ENCODE measurements at places on chromosomes 5 and 9.

GRCh38 chr9:134461426-134461982 is 135.2 kb downstream of the RXRA start:
- DNase-seq, result no peak

DNA sequence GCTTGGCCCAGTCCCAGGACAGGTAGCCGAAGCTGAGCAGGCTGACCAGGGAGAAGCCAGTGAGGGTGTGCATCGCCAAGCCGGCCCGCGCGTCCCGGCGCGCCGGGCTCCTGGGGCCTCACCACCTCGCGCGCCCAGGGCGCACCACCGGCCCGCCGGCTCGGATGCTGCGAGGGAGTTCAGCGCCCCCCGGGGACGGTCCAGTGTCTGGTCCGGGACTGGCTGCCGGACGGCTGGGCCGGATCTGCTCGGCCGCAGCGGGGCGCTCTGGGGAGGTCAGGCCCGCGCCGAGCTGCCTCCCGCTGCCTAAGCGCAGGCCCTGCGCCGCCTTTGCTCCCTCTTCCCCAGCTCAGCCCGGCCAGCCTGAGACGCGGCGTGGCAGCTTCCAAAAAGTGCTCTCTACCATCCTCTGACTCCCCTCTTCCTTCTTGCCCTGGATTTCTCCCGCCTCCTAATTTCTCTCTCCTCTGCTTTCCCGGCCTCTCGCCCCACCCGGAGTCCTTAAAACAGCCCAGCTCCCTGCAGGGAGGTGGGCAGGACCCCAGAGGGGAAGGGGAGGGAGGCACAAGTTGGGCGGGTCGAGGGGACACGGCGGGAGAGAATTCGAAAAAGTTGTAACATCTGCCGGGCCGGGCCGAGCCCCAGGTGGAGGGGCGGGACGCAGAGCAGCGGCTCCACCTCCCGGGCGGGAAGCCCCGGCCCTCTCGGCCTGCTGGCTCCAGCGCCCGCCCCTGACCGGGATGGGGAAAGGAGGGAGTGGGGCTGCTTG is at the start of gene ARSI:
Gene ARSI (minus strand): TSS at position 605 of the 769 bp plus-strand sequence. CDS start 532 bp downstream, at position 73.
- DNase-seq, result no peak

- no peak for DNase-seq
These were observed 73.9 kb downstream of the KLF9 start for GRCh38 chr9:70340572-70340971.

- DNase-seq, result no peak
These were observed 127.1 kb downstream of the TRIO start for GRCh38 chr5:14270209-14270702.

GRCh38 chr9:121122246-121123032 is 47.7 kb downstream of the CNTRL start:
- no peak for DNase-seq

DNA sequence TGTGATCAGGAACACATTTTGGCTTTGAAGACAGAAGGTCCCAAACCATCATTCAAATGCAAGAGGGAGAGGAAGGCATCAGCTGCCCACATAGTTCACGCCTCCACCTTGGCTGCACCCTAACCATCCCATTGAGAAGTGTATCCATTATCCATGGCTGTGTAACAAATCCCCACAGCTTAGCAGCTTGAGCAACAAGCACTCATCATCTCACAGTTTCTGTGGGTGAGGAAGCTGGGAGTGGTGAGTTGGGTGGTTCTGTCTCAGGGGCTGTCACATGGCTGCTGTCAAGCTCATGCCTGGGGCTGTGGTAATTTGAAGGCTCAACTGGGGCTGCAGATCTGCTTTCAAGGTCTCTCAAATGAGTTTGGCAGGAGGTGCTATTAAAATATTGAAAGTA is 23.0 kb upstream of the CEP72 start:
- peak; percentile 12 for DNase-seq

- no peak for DNase-seq
These were observed 161.7 kb upstream of the STK32A start for GRCh38 chr5:147073098-147073497.

DNA sequence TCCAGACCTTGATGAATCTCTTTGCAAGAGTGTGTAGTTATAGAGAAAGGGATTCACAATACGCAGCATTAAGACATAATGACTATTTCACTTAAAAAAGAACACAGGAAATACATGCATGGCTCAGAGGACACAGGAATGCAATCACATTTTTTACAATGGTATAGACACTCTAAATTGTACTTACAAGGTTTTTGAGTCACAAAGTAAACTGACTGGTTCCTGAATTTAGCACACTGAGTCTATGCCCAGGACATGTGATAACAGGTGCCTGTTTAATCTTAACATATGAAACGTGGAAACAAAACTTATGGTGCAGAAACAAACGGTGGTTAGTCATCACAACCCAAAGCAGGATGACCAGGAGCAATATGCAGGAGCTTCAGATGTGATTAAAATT is 6.7 kb downstream of the EPB41L4A start:
- DNase-seq, result no peak

- DNase-seq, result peak; percentile 81
These were observed 4.8 kb upstream of the SARDH start for GRCh38 chr9:133742849-133743444.

DNA sequence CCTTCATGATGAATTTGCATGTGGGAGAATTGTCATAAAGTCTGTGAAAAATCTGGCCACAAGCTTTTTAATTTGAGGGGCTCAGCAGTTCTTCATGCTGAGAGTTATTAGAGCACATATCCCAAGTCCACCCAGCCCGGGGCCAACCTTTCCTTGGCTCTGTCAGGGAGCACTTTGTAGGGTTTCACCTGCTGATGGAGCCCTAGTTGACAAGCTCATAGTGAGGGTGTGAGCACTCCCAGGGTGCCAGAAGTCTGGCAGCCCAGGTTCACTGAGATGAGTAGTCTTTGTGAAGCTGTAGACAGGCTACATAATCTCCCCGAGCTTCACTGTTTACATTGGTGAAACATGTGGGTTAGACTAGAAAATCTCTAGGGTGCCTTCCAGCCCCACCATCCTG is 97.2 kb upstream of the NREP start:
- no peak for DNase-seq

DNA sequence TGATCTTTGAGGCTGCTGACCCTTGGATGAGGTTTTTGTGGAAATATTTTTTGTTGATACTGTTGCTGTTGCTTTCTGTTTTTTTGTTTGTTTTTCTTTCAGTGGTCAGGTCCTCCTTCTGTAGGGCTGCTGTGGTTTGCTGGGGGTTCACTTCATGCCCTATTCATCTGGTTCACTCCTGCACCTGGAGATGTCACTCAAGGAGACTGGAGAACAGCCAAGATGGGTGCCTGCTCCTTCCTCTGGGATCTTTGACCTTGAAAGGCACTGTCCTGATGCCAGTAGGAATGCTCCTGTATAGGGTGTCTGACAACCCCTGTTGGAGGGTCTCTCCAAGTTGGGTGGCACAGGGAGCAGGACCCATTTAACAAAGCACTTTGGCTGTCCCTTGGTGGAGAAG is 67.0 kb upstream of the ACTBL2 start:
- DNase-seq, result no peak

- no peak for DNase-seq
These were observed 555.5 kb downstream of the MAT2B start for GRCh38 chr5:164060786-164061355.

GRCh38 chr9:127934248-127934647 is 3.4 kb downstream of the DPM2 start:
- no peak for DNase-seq

DNA sequence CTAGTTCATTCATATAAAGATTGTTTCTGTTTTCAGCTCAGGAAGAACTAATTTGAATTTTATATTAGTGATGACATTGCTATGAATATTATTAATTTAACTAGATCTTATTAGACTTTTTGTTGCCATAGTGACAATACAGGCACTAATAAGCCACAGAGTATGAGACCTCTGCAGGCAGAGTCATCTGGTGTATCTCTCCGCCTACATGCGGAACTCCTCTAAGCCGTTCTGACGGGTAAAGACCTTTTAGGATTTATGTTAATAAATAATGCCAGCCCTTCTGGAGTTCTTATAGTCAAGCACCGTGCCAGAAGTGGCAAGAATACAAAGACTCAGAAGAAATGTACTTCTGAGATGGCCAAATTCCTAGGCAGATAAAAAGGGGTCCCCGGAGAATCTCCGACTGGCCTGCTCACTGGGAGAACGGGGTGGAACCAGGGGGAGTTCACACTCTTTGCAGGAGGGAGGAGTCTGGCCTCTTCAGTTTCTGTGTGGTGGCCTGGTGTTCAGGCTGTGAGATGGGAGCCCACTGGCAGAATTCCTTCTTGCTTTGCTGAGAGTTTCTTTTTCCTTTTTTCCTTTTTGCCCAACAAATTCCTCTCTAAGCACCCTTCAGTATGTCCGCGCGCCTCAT is 85.1 kb upstream of the IL12B start:
- DNase-seq, result no peak

DNA sequence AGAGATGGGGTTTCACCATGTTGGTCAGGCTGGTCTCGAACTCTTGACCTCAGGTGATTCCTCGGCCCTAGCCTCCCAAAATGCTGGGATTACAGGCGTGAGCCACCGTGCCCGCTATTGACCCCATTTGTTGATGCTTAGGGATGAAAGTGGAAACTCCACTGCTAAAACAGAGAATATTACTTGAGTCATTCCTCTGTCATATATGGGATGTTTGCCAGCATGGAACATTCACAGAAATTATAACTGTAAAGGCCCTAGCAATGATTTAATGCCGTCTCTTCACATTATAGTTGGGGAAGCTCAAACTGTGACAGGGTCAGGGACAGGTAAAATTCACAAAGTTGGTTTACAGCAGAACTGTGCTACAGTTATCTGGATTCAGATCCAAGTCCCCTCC is 94.5 kb downstream of the TMC1 start:
- no peak for DNase-seq

- no peak for DNase-seq
These were observed 197.3 kb downstream of the CAAP1 start for GRCh38 chr9:26695298-26695622.

DNA sequence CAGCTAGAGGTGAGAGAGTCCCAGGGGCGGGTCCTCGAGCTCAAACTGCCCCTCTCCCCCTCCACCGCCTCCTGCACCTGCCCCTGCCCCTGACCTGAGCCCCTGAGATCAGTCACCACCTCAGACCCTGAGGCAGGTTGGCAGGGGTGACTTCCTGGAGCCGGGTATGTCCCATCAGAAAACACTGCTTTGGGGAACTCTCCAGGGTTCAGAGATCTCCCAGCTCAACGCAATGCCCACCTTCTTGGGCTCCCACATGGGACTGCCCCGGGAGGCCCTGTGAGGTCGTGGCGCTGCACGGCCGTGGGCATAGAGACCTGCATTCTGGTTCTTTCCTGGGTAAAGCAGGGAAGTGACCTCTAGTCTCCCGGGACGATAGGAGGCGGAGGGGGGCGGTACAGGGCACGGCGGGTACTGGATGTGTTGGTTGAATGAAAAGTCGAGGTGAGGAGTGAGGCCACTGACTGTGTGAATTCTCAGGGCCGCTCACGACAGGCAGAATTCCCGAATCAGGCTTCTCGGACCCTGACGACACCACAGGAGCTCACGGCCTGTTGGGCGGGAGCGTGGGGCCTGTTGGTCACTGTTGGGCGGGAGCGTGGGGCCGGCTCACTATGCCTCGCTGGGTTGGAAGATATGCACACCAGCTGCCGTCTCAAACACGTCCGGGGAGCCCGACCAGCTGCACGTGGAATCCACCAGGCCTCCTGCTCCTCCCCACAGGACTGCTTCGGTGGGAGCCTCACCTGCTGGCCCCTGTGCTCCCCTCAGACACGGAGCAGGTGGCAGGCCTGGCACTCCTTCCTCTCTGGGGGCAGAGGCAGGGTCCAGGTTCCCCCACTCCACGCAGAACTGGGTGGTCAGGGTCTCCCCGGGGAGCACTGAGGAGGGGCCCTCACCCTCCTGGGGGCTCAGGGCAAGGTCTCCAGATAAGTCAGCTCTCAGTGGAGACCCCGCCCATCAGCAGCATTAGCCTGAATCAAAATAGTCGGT is 178.0 kb upstream of the PPP1R26 start:
- peak; percentile 37 for DNase-seq

DNA sequence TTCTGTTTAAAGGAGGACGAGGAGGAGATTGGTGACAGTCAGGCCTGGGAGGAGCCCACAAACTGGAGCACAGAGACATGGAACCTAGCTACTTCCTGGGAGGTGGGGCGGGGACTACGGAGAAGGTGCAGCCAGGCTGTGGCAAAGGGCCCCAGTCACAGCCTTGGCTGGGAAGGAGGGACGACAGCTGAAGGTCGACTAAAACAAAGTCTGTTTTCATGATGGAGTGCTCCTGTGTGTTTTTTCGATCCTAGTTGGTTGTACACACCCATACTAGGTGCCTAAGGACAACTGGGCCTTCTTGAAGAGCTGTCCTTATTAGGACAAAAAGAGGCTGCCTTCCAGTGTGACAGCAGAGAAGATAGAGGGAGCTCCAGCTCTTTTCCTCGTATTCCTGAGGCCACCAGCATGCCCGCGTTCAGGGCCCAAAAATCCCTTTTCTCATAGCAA is 2.9 kb downstream of the CCDC107 start:
- DNase-seq, result no peak

GRCh38 chr5:91074615-91075014 is 308.5 kb downstream of the ARRDC3 start:
- no peak for DNase-seq

GRCh38 chr9:35115680-35116538 is at the start of gene ATOSB:
Gene ATOSB (minus strand): TSS chr9:35115862. CDS start chr9:35108274, 7,588 bp downstream.
- peak; percentile 98 for DNase-seq

DNA sequence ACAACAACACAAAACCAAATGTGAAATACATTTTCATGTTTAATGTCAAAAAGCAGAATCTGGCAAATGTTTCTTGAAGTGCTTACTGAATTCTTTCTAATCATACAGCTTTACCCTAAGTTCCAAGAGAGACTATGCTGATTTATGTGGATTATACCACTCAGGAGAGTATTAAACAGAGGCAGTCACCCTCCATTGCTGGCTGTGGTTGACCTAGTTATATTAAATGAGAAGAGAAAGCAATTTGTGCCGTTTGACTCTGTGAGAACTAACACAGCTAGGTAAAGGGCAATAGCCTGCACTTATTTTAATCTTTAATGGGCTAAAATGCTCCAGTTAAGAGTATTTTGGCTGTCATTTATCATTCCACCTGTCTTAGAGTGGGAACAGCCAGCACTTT is 62.6 kb downstream of the ELL2 start:
- DNase-seq, result no peak

GRCh38 chr5:90555666-90556065 is 2.9 kb upstream of the ADGRV1 start:
- no peak for DNase-seq

DNA sequence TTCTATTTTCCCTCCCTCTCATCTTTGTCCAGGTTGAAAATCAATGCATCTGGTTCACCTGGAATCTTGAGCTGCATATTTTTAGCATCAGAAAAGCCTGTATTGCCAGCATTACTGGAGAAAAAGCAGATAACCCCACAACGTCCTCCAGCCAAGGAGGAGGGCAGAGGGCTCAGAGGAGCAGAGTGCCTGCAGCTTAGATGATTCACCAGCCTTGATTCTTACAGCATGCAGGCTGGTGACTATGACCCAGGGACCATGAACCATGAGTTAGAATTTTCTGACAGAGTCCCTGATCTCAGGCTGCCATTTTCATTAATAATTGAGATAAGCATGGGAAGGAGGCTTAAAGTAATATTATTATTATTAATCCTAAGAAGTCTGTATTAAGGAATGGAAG is 278.2 kb downstream of the BRINP1 start:
- DNase-seq, result no peak
